Stimulated activated CD4-positive, alpha-beta T cell treated with anti-CD3 and anti-CD28 coated beads, Interleukin-1b, Interleukin-23, amount 100 ng/mL, for 24 hours (primary cell): ENCODE measurements at places on chromosomes 16 and 17.

DNA sequence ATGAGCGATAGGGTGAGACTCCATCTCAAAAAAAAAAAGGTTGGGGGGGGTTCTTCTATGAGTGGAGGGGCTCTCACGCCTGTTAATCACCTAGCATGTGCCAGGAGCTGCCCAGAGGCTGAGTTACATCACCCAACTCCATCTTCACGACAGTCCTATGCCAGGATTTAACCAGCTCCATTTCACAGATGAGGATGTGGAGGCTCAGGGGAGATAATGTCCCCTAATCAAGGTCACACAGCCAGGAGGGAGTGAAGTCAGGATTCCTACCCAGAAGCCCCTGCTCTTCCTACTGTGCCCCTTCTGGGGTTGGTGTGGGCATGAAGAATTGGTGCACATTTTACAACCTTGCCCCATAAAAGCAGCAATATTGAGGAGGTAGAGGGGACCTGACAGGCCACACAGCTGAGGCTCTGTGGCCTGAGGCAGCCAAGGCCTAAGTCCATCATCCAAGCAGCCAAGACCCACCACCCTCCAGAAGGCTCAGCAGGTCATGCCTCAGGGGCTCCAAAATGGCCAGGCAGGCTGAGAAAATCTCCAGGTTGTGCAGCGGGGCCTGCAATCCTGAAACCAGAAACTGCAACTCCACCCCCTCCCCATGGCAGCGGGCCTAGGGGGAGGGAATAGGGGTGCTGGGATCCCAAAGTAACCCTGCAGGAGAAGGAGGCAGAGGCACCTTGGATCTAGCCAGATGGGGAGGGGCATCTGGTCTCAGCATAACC lies 6.9 kb downstream of the PPY start:
- DNase-seq = no peak

GRCh38 chr16:70694868-70695218 lies 9.0 kb upstream of the MTSS2 start:
- no peak for DNase-seq

DNA sequence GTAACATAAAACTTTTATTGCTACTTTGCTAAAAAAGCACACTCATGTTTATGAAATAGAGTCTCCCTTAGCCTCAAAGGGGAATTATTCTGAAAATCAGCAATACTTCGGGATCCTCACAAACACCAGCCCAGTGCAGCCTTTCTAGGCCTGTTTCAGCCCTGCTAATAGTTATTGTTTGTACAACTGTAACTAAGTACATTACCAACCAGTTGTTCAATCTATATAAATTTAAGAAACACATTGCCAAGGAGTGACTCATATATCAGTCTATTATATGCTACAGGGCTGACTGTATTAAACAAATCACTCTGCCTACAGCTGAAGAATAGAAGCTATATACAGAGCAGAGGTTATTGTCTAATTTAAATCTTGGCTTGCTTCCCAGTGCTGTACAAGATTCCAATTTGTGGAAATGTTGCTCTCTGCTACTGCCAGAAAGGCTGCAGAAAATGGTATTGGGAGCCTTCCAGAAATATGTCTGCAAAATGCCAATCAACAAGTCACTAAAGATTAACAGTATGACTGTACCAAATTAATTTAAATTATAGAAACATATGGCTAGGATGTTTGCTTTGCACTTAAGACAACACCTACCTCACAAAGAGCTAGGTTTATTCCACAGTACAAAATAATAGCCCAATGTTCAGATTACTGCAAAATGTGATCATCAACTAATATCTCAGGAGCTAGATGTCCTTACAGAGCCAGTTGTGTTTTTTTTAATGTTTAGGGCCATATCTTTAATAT lies 49.7 kb downstream of the TOX3 start:
- DNase-seq = no peak

- peak; percentile 36 for DNase-seq
Observed at GRCh38 chr16:57810197-57811031, 8.1 kb upstream of the KIFC3 start.

DNA sequence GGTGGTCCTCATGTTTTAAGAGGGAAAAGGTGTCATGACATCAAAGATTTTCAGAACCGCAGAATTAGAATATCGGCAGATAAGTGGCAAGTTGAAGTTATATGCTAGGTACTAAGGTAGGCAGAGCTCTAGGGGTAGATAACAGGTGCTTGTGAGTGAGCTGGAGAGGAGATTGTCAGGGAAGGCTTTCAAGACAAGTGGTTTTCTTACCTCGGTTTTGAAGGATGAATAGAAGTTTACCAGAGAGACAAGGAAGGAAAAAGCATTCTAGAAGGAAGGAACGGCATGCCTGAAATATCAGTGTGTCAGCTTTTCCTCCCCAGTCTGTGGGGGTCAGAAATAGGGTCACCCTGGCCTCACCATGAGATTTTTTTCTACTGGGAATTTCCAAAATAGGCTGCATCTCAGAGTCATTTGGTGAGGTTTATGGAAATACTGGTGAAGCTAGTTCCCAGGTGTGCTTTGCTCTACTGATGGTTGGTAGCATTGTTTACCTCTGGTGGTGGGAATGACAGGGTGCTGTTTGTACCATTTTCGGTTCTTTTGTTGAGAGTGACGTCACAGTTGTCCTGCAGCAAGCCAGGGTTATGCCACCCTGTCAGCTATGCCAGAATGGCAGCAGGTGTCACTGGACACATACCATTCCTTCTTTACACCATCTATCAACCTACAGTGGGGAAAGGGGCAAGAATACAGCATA lies 112.5 kb downstream of the MSI2 start:
- no peak for DNase-seq

DNA sequence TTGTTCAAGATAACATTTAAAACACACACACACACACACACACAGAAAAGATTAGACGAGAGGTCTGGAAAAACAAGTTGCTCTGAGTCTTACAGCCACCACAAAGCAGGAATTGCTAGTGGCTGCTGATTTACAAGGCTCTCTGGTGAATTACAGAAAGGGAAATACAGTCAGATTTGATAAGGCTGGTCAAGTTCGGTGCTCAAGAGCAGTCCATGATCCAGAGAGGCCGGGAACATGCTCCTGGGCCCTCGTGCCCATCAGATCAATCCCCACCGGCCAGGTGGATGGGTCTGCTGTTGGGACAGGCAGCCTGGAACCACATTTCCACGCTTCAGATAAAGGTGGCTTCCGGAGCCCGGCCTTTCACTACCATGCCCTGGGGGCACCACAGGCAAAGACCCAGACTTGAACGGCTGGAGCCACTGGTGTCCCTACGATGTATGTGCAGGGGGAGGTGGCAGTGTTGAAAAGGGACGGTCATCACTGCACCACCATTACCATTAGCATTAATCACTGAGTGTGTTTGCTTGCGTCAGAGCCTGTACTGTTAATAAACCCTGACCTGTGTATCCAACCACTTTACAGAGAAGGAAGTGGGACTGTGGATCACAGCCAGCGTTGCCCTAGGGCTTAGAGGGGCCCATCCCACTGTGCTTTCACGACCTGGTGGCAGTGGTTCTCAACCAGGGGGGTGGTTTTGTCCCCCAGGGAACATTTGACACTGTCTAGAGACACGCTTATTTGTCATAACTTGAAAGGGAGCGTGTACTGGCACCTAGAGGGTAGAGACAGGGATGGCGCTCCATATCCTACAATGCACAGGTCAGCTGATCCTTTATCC lies 95.1 kb downstream of the XYLT1 start:
- no peak for DNase-seq

DNA sequence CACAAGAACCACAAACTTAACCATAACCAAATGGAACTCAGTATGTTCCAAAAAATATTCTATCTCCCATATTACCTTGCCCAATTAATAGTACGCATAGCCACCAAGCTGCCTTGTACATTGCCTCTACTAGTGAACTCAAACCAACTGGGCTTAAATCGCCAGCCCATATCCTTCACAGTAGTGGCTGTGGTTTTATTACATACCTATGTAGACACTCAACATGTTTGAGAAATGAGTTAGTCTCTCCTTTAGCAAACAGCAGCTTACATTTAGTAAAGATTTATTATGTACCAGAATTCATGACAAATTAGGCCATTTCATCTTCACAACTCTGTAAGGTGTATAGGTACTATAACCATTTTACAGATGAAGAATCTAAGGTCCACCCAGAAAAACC lies 41.4 kb downstream of the GRB2 start:
- no peak for DNase-seq

DNA sequence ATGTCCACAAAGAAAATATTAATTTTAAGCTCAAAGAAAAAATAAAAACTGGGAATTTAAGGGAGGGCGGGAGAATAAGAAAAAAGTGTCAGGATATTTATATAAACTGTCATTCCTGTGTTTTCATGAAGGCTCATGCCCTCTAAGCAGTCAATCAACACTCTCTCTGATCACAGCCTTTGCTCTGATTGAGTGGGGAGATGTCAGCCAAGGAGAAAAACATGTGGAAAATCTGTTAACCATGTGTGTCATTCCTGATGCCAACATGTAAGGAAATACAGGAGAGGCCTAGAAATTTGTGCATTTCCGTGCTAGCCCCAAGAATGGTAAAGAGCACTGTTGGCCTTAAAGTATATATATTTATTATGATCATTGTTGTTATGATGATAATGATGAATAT lies 137.9 kb upstream of the IRX5 start:
- DNase-seq = no peak

DNA sequence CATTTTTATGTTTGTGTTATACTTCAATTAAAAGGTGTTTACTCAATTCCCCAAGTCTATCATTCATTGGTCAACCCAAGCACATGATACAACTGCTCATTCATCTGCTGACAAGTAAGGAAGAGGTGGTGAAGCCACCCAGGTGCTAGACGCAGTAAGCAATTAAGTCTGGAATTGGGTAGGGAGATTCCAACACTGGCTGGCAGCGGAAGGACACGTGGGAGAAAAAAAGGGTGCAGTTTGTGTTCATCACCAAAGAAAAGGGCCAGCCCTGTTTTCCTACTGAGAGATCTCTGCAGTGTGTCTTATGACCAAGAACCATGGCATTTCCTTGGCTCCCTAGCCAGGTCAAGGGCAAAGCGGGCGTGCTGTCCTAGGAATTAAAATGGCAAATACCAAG lies 11.8 kb upstream of the ZNF23 start:
- no peak for DNase-seq

DNA sequence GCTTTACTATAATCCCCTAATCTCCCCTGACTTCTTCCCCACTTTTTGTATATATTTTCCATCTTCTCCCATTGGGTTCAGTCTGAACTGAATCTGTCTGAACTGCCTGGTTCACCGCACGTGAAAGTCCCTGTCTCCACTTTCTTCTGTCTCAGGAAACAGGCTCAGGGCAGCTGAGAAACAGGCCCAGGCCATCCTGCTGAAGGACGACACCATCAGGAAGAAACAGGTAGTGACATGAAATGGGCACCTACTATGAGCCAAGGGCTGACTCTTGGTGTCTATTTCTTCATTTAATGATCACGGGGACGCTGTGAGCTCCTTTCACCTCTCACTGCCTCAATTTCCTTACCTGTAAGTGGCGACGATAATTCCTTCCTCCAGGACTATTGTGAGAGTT lies 90.5 kb upstream of the HSBP1 start:
- no peak for DNase-seq

GRCh38 chr16:62963846-62964245 lies 927.6 kb upstream of the CDH8 start:
- DNase-seq = no peak

DNA sequence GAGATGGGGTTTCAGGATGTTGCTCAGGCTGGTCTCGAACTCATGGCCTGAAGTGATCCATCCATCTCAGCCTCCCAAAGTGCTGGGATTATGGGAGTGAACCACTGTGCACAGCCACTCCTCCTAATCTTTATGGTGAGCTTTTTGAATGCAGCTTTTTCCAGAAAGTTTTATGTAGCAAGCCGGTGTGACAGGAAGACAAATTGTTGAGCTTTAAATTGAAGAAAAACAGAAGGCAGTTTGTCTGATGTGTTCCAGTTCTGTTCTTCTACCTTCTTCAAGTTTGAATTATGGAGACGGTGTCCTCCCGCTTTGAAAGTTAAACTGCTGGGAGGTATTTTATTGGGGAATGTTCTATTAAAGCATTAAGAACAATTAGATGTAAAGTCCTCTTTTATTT lies 177.1 kb downstream of the SNX29 start:
- no peak for DNase-seq

DNA sequence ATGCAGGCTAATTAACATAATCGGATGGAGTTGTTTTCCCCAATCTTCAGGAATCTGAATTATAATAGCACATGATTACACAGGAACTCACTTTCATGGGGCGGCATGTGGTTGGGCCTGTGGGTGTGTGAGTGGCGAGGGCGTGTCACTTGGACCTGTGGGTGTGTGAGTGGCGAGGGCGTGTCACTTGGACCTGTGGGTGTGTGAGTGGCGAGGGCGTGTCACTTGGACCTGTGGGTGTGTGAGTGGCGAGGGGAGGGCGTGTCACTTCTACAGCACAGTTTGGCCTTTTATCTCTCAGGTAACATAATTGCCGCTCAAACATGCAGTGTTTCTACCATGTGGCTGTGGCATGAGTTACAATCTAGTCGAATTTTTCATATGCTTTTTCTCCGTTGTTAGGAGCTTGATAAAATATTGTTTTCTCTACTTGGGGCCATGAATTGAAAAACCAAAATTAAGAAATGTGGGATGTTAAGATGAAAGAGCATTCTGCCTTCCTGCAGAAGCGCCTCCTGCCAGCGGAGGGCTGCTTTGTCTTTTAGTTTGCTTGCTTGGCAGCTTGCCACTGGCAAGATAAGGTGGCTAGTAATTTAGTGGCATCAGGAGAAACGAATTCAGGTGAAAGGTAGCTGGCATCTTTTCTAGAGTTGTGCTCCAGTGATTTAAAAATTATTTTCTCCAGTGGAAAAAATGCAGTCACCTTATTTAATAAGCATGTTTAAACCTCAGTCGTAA lies 36.2 kb downstream of the USP10 start:
- no peak for DNase-seq

- DNase-seq = no peak
Observed at GRCh38 chr16:3754081-3754703, 36.9 kb upstream of the TRAP1 start.

DNA sequence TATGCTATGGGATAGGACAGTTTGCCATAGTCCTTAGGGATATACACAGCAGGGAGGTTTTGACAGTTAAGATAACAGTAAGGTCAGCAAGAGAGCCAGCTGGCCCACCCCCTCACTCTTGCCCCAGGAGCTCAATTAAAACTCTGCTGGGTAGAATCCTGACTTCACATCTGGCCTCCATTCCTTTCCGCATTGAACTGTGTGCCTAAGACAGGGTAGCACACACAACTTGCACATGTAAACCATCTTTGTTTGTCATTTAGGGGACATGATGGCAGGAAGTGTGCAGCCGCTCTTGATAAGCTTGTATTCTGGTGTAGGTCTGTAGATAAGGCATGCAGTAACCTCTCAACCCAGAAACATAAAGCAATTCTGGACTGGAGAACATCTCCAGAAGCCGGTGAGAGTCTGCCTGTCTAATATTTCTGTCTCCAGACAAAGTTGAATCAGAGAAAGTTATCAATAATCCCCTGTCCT lies 5.2 kb downstream of the MINK1 start:
- DNase-seq = no peak
